ENCODE measurements at places on chromosomes 1 and 21.

DNA sequence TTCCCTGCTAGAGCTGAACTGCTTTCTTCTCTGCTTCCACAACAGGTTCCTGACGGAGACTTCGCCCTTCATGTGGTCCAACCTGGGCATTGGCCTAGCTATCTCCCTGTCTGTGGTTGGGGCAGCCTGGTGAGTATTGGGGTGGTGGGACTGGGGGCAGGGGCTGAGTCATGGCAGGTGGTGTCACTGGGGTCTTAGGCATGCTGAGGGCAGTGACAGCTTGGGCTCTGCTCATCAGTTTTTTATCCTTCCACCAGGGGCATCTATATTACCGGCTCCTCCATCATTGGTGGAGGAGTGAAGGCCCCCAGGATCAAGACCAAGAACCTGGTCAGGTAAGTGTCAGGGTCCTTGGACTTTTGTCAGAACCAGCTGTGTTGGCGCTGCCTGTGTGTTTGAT, 1.3 kb downstream of the ATP6V0B start:
- DNase-seq, result no peak

- no peak for DNase-seq
These were observed 2.6 kb downstream of the KDM1A start for GRCh38 chr1:23021834-23022233.

DNA sequence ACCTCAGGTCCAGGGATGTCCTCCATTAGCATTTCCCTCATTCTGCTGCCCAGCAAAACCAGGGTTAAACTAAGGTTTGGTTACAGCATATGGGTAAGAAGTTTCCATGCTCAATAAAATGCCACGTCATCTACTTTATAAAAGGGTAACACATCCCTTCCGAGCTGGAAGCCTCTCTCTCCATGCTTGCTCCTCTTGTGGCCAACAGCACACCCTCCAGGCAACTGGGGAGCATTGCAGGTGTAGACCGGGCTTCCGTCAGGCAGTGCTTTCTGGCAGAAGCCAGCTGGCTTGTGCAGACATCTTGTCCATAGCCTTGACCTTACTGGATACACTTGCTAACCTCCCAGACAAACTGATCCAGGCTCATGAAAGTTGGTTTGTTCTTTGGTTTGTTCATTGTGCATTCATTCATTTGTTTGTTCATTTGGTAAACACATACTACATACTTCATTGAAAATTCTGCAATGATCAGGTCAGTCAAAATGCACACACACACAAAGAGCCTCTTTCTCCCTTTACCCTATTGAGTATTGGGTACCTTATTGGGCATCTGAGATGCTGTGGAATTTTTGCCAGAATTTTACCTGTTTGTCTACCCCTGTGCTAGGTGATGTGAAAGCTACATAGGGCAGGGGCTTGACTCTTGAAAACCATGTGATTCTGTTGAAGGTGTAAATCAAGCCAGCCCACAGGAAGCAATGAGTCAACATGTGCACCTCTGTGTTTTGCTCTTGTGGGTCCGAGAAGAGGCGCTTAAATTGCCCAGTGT, 422.8 kb downstream of the CAMTA1 start:
- no peak for DNase-seq

DNA sequence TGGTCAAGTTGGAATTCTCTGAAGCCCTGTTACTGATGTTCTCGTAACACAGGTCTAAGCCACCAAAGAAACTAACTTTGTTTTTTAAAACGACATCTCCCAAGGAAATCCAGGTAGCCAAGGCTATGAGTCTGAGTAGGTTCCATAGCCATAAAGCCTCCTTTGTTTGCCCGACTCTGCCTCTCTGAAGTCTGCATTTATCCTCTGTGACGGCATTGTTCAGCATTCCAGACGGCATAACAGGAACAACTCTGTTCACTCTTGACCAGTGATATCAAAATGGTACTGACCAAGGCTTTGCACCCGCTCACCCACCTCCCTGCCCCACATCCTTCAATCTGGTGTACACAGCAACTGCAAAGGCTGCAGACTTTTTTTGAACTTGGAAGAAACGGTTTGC, 14.8 kb downstream of the URB1 start:
- DNase-seq, result no peak

DNA sequence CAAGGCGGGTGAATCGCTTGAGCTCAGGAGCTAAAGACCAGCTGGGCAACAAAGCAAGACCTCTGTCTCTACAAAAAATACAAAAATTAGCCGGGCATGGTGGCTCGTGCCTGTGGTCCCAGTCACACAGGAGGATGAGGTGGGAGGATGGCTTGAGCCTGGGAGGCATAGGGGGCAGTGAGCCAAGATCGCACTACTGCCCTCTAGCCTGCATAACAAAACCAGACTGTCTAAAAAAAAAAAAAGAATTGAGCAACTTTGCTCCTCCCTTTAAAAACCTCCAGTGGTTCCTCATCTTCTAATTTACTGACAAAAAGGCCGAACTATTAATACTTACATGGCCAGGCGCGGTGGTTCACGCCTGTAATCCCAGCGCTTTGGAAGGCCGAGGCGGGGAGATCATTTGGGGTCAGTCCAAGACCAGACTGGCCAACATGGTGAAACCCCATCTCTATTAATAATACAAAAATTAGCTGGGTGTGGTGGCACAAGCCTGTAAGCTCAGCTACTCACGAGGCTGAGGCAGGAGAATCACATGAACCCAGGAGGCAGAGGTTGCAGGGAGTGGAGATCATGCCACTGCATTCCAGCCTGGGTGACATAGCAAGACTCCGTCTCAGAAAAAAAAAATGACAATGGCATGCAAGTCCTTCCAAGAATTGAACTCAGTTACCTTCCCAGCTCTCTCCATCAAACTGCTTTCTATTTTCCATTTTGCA, 4.4 kb downstream of the ACBD3 start:
- DNase-seq, result no peak

DNA sequence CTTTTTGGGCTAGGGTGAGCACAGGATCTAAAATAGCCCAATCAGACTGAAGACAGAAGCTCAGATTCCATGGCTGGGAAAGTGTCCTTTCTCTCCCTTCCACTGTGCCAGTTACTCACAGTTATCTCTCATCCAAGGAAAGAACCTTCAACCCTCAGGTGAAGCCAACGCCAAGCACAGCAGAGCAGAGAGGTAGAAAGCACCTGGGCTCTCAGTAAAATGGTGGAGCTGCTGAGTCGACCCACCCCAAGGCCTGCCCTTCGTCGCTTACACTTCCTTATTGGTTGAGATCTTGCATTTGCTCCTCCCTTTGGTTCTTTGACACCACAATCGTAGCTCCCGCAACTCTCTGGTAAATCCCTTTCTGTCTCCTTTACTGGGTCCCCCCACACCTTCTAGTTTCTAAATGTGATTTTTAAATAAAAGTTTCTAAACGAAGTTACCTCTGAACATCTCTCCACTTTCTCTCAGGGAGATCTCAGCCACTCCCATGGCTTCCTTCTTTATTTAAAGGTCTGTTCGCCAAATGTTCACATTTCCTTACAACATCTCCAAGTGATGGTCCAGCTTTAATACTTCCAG, 27.5 kb upstream of the SLC30A1 start:
- DNase-seq, result no peak

DNA sequence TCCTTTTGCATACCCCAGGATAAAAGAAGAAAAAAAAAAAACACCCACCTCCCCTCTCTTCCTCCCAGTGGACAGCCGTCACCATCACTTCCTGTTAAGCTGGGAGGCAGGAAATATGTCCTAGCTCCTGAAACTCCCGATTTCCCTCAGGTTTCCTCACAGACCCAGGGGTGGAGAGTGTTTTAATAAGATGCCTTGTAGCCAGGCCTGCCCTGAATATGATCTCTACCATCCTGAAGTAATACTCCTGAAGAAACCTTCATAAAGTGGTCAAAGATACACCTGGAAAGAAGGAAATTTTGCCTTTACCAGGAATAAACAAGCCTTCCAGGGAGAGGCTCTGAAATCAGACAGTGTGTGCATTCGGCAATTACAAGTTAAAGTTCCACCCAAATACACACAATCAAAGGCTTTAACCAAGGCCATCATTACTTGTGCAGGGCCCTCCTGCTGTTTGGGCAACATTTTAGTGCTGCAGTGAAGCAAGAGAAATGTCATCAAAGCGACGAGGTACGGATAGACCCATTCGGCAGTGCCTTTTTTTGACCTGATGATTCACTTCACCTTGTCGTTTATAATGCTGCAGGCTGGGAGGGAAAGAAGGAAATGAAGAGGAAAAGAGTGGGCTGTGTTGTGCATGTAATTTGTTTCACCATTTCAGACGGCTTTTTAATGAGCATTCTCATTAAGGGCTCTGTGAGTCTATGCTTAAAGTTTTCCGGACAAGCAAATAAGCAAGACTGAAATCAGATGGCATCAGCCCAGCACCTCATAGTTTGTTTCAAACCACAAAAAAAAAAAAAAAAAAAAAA, 41.0 kb upstream of the RASAL2 start:
- no peak for DNase-seq

Data from cerebellar nuclear complex (tissue), 1 donor.